ENCODE measurements at places on chromosomes 1 and 21. TPM values are rescaled to one million over a fixed set of nuclear protein-coding genes. Genes with fewer than 3 reads are reported as not detected.

SLC45A1 gene
- total RNA-seq = 2.5 TPM

MEGF6 gene
- total RNA-seq = 7.0 TPM

ADORA3 gene
- 3.8 TPM for total RNA-seq

DNA sequence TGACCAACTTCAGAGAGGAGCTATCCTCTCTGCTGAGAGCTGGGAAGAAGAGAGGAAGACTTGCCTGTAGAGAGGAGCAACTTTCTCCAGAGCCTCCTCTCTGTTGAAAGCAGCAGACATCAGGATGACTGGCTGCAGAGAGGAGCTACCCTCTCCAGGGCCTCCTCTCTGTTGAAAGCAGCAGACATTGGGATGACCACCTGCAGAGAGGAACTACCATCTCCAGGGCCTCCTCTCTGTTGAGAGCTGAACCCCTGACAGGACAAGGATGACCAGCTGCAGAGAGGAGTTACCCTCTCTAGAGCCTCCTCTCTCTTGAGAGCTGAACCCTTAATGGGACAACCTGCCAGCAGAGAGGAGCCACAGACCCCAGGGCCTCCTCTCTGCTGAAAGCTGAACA is 83.0 kb upstream of the GJB5 start:
- DNase-seq = no peak

DNA sequence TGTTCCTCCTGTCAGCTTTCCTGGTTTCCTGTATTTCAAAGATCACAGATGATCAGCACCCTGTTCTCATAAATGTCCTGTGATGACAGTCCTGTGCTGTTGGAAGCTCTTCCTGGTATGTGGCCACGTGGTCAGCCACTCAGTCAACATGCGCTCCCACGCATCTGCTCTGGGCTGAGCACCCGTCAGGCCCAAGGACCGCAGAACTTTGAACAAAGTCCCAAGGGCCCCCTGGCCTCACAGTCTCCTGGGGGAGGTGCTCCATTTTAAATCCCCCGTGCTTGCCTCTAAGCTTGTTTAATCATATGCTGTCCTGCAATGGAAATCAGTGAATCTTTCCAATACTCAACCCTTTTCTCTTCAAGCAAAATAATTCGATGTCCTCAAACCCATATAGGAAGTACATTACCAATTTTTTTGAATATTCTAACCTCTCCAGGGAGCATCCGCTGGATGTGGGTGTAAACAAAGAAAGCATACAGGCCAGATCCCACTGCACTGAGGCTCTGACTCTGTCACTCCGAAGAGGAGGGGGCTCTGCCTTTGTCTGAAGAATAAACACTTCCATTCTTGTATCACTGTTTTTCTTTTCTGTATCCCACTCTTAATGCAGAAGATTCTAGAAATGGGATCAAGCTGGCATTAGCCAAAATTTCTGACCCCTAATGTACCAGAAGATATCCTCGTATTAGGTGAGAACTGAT is 250.3 kb downstream of the SDCCAG8 start:
- DNase-seq = no peak

GRCh38 chr1:50955116-50955515 is 5.0 kb downstream of the FAF1 start:
- DNase-seq = no peak

DNA sequence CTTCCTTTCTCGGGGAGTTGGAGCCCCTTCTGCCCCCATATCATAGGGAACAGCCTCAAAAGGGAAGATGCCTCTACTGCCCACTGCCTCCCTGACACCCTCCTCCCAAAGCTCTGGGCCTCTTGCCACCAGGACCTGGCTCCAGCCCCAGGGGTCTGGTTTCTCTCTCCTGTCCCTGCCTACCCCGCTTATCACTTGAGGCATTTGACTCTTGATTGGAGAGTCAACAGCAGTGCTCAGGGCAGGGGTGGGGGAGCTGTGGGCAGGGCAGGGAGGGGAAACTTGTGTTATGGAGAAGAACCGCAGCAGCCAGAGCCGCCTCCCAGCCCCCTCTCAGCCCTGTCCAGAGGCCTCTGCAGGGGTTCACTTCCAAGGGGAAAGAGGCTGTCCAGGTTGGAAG is 573 bp downstream of the TRIM63 start:
- peak; percentile 78 for DNase-seq

DNA sequence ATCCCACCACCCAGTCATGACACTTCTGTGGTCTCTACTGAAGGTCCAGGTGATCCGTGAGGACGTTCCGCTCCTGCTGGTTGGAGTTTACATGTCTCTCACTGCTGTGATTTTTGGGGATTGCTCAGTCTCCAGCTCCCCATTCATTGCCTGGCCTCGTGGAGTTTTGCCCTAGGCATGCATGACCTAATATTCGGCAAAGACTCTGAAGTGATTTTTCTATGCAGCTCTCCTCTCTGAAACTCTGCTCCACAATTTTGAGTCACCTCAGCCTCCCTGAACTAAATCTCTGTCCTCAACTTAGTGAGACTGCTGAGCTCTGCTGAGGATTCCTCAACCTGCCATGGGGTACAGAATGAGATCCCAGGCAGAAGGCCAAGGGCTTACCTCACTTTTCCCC is 174.4 kb upstream of the FGGY start:
- no peak for DNase-seq
